ENCODE measurements at places on chromosomes 7 and 10.

GRCh38 chr7:74104702-74105101, 21.1 kb downstream of the LIMK1 start:
- DNase-seq: no peak

GRCh38 chr7:19930051-19930450, 156.6 kb upstream of the TMEM196 start:
- DNase-seq: no peak

- no peak for DNase-seq
These were observed 234.2 kb upstream of the LRRN3 start for GRCh38 chr7:110856704-110857103.

- DNase-seq: no peak
These were observed 1.2 kb downstream of the NFKB2 start for GRCh38 chr10:102396730-102397151.

DNA sequence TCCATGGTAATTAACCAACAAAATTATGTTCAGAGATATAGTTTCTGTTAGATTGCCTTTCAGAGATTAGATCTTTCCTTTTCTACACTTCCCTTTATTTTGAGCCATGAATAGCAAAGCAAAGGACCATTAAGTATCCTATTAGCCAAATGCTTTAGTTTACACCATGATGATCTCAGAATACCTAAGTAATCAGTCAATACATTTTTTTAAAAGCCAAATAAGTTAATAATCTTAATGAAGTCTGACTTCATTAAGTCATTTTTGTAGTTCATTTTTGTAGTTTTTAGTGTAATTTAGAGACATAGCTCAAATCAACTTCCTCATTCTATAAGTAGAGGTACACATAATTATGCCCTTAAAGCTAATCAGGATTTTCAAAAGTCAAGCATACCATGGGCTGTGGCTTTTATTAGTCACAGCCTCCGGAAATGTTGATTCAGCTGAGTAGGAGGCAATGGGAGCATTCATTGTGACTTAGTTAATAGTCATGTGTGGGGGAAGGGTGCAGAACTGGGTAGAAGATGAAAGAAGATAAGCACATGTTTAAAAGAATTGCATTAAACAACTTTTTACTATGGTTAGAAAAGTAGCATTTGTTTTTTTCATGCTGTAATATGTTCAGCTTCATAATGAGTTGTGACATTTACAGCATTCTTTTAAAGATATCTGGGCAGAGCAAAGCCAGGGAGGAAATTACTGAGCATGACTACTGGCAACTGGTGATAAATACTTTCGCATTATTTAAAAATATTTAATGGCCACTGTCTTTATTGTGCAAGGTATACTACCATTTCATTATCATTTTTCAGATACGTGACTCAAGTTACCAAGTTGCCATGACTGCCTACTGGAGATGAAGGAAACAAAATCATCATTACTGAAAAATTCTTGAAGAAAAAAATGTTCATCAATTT, 57.3 kb upstream of the CCDC71L start:
- DNase-seq: peak; percentile 48

- DNase-seq: no peak
These were observed 313.8 kb upstream of the BMPER start for GRCh38 chr7:33591490-33591889.

DNA sequence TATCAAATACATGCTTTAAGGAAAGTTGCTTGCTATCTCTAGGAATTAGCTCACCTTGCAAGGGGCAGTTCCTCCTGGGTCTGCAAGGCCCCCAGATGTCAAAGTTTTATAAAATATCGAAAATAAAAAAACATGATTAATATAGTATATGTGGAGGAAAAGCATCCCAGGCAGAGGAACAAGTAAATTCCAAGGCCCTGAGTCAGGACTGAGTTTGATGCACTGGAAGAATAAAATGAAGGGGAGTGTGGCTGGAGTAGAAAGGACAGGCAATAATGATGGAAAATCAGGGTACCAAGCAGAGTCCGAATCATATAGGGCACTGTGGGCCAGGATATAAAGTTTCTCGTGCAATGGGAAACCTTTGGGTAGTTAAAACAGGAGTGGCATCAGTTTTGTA, 112.4 kb upstream of the EEPD1 start:
- DNase-seq: no peak

DNA sequence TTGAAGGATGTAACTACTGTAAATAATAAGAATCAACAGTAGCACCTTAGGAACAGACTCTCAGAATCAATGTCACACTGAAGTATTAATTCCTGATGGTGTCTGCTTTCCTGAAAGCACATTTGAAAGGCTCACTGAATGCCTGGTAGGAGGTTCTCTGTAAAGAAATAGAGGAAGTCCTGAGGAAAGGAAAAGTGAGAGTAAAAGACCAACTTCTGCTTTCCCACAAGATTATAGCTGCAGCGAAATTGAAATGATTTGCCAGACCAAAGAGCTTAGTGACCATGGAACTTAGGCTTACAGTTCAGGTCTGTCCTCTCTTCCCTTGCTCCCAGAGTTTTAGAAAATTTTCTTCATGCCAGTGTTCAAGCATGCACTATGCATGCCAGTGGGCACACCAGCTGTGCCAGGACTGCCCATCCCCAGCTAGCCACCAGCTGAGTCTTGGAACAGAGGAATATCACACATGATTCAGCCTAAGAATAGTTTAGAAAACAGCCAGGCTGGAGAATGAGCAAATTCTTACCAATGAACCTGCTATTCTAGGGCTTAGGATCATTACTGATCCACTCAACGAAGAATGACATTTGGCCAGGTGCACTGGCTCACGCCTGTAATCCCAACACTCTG, 123.2 kb downstream of the HERPUD2 start:
- no peak for DNase-seq

DNA sequence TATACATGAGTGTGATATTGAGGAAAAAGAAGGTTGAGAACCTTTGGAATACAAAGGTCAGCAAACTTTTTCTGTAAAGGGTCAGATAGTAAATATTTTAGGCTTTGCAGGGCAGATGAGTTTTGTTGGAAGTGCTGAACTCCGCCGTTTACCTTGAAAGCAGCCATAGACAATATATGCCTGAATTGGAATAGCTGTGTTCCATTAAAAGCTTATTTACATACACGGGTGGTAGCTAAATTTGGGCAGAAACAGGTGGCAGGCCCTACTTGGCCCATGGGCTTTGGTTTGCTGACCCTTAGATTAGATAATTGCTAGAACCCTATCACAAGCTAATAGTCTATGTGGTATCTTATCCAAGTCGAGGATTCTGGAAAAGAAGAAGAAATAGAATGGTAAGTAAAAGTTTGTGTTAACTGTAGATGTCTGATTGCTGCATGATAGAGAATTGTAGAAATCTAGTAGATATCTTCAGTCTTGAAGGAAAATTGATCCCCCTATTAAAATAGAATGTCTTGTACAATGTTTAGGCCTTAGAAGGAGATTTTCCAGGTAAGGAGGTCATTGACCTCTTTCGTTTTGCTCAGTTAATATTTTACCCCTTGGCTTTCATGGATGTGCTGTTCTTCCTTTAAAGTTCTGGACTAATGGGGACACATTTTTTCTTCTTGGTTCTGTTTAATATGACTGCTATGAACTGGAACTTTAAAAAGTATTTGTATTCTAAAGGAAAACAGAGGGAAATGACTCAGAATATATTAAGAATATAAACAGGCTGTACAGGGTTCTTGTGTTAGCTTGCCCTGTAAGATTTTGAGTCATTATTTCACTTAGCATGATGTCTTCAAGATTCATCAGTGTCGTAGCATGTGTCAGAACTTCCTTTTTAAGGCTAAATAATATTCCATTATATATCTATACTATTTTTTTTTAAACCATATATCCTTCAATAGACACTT, 8.0 kb downstream of the RBM33 start:
- no peak for DNase-seq

DNA sequence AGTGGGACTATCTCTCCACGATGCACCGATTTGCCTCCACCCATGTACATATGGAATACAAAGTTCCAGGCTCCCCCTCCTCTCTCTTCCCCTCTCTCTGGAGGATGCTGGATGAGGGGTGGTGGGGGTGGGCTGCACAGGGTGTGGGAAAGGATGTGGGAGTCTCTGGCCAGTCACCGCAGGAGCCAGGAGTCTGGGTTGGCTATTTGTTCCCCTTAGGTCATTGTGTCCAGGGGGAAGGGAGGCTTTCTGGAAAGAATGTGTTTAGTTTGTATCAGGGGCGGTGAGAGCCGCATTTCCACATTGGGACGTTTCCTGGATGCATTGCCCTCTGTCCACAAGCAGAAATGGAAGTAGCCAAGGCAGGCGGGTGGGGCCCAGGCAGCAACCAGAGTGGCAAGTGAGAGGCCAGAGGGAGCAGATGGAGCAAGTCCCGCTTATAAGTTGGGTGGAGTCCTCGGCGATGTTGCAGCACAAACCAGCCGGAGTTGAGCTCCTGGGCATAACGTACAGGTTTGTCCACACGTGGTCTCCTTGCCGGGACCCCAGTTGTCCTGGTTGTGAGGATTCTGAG, 63.3 kb downstream of the ZNF777 start:
- DNase-seq: no peak

- DNase-seq: no peak
These were observed 239.7 kb upstream of the MYO3A start for GRCh38 chr10:25694206-25694933.

DNA sequence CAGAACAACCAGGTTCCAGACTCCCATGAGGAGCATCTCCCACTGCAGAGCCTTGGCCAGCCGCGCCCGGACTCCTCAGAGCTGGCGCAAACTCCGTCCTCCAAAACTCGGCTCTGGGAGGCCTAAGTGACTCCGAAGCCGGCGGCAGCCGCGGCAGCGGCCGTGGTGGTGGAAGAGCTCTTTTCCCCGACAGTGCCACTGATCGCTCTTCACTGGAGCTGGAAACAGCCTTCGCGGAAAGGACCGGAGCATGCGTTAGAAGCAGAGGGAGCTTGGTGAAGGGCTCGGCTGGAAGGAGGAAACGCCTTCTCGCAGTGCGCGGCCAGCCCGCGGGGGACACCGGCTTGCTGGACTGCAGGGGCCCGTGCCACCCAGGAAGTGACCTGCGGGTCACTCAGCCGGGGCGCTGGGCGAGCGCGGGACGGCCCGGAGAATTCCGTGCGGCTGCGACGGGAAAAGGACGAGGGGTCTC, 5.0 kb upstream of the HOXA13 start:
- no peak for DNase-seq

DNA sequence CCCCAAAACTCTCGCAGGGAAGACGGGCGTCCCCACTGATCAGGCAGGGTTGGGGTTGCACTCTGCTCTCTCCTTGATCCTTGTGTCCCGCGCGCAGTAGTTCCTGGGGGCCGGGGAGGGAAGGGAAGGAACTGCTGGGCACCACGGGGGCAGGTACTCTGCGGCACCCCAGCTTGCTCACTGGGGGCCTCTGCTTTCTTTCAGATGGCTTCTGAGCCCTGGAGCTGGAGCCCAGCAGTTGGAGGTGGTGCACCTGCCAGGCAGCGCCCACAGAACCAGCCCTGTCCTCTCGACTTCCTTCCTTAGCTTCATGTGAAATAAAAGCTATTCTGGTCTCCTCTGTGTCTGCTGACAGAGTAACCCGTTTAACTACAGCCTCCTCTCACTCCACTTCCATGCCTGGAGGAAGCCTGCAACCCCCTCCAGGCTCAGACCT, 12.2 kb downstream of the PLAC9 start:
- no peak for DNase-seq

DNA sequence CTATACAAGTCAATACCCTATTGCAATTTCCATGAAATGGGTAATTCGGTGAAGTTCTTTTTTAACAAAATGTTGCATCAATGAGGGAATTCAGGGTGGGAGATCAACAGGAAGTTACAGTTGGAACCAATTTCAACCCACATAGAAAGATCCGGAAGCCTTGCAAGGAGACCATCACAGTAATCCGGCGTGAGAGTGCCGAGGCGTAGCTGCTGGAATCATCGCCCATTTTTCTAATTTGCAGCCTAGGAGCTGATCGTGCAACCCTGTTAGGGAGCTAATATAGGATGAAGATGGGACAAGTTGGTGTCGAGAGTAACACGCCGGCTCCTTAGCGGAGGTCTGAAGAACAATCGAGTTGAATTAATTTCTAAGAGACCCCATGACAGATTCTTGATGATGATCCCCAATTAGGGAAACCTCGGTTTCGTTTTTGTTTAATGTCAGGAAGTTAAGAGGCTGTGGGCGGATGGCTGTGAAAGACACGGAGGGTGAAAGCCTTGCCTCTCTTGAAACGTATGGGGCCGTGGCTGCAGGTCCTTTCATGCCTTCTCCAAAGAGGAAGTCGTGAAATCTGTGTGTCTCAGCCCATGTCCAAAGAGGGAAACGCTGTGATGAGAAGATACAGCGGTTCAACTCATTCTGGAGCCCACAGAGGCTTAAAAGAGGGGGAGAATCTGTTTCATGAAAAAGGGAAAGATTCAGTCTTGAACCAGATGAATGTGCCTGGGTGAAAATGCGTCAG, 51.2 kb upstream of the CARD11 start:
- DNase-seq: peak; percentile 6

GRCh38 chr10:69089638-69090599, 2.0 kb downstream of the SRGN start:
- DNase-seq: no peak

DNA sequence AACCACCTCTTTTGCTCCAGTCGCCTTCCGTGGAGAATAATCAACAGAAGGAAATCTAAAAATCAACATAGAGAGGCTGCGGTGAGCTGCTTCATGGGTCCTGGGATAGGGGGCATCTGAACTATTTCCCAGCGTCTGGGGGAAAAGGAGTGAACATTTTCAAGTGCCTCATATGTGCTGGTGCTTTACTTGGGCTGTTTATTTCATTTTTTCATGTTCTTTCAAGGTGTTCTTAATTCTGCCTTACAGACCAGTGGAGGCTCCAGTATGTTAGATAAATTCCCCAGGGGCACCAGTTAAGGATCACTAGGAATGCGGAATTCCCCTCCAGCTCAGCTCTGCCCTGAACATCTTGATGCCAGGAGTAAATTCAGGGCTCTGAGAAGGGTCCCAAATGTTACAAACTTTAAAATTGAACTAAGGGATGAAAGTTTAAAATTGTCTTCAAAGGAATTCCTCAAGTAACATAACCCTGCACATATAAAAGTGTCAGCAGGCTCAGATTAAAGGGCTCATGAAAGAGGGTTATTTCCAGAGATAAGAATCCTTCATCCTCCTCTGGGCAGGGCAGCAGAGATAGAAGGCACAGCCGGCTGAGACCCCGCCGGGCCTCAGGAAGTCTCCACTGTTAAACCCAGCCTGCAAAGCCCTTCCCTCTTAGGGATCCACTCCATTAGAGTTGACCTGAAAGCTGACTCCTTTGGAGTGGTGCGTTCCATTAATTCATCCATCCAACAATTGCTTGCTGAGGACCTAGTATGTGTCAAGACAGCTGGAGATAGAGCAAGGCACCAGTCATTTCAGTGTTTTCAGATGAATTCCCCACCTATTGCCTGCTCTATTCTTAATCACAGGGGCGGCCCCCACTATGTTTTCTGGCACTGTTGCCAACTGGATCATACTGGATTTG, 345.8 kb downstream of the KCNMA1 start:
- DNase-seq: no peak

GRCh38 chr10:110239892-110240291, 32.5 kb downstream of the MXI1 start:
- DNase-seq: no peak

DNA sequence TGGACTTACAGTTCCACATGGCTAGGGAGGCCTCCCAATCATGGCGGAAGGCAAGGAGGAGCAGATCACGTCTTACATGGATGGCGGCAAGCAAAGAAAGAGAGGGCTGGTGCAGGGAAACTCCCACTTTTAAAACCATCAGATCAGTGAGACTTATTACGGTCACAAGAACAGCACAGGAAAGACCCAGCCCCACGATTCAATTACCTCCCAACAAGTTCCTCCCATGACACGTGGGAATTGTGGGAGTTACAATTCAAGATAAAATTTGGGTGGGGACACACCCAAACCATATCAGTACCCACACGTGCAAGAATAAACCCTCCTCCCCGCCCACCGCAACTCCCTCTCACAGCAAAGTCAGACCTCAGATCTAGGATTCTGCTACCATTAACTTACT, 4.5 kb upstream of the AIFM2 start:
- no peak for DNase-seq

Data from activated CD4-positive, CD25-positive, alpha-beta regulatory T cell (primary cell).